Activated CD4-positive, alpha-beta T cell treated with anti-CD3 and anti-CD28 coated beads, Interleukin-2, Interleukin-4, amounts not matched to agents 100 ng/mL and 50 ng/mL, durations not matched to agents 16 hours and 8 hours (primary cell): ENCODE measurements at places on chromosomes 5 and 9.
A peak's percentile ranks its signal among the peaks of the same experiment; 100 is the strongest.

DNA sequence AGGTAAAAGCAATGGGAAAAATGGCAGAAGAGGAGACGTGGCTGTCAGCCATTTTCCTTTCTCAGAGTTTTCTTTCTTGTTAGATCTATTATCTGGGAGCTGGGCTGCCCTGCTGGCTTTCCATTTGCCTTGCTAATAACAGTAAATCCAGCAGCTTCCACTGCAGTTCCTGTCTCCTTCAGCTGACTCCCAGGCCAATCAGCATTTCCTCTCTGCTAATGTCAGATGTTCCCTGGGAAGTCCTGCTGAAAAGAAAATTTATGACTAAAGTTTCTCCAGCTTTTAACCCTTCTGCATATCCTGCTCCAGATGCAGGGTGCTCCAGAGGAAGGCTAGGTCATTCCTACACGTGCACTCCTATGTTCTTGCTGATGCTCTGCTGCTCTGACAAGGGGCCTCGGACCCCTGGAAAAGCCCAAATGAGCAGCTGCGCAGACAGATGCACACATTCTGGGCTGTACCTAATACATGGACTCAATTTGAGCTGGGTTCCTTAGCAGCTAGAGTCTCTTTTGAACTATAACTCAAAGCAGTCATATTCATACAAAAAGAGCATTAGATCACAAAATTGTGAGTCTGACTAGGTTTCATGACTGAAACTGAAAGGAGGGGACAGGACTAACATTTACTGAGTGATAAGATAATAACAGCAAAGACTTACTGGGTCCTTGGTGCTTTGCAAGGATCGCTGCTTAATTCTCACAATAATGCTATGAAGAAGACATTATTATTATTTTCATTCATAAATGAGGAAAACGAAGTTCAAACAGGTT, 182.2 kb downstream of the MAPKAP1 start:
- peak; percentile 33 for DNase-seq

GRCh38 chr5:54990841-54991258, 5.5 kb upstream of the ESM1 start:
- DNase-seq = no peak

GRCh38 chr5:34905564-34905963, 9.7 kb downstream of the RAD1 start:
- DNase-seq = no peak

DNA sequence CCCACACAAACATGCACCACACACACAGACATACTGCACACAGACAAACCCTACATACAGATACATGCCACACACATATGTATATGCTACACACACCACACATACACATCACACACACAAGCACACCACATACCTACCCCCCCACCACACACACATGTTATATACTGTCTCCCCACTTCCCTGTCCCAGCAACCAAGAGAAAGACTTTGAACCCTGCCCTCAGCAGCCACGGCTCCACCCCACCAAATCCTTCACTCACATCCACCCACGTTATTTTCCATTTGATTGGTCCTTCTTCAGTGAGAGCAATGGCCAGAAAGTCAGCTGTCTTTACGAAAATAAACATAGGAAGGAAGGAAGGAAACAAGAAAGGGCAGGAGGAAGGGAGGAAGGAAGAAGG, 479.8 kb downstream of the DIRAS2 start:
- no peak for DNase-seq

GRCh38 chr5:125065741-125066140, 319.3 kb upstream of the ZNF608 start:
- DNase-seq = no peak

DNA sequence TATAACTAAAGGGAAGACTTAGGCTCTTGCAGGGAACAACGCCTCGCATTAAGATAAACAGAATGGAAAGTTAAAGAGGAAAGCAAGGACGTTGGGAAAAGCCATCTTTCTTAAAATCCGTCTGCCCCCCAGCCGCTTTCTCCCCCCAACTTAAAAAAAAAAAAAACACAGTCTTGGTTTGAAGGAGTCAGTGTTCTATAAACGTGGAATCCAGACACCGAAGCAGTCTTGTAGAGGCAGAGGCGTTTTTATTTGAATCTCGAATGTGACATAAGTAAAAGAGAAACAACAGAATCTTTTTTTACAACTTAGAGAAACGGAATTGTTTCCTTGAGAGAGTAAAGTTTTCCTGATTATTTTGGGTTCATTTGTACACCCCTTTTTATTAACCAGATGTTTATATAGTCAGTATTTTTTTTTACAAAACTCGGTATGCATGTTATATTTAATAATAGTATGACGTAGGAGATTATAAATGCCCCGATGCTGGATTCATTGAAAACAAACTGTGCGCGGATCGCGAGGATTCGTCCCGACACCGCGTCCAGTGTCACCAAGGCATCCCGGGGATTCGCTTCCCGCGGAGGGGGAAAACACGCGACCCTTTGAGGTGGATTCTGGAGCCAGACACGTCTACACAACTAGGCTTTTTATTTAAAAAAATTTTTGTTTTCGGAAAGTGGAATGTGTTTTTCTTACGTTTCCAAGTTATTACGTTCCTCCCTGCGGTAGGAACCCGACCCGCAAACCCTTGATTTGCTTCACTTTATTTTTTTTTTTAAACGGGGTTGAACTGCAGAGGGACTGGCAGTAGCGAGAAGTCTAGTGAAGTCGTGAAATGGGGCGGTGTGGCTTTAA, 6.7 kb downstream of the PTCH1 start:
- no peak for DNase-seq

DNA sequence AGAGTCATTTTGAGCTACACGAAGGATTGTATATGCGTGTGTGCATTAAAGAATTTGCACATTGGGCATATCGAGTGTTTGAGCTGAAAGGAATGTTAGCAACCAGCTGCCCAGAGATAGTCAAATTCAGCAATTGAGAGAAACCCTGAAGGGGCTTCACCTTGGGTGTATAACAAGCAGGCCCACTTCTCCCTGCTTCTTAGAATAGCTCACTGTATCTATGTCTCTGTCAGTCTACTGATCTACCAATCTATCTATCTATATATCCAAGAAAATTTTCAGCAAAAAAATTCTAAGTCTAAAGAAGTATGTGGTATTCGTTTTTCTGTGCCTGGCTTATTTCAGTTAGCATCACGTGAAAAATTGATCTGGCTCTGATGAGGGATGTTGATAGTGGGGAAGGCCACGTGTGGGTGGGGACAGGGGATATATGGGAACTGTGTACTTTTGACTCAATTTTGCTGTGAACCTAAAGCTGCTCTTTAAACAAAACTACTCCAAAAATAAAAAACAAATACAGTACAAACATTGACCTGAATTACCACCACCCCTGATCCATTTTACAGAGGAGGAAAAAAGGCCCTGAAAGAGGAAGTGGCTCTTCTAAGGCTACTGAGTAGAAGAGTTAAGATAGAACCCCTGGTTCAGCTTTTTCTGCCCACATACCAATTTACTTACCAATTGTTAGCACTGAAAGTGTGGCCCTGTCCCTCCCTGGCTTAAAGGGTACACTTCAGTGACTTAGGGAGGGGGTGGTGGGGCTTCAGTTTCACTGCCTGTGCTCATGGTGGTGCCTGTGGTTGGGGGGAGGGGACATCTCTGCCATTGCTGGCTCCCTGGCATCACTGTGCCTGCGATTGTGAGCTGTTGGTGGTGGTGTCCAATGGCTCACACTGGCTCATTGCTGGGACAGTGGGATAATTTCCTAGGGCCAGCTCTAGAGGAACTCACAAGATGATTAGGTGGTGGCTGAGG, 141.8 kb downstream of the DOCK2 start:
- no peak for DNase-seq

GRCh38 chr9:16622541-16622940, 247.9 kb downstream of the BNC2 start:
- DNase-seq = no peak

DNA sequence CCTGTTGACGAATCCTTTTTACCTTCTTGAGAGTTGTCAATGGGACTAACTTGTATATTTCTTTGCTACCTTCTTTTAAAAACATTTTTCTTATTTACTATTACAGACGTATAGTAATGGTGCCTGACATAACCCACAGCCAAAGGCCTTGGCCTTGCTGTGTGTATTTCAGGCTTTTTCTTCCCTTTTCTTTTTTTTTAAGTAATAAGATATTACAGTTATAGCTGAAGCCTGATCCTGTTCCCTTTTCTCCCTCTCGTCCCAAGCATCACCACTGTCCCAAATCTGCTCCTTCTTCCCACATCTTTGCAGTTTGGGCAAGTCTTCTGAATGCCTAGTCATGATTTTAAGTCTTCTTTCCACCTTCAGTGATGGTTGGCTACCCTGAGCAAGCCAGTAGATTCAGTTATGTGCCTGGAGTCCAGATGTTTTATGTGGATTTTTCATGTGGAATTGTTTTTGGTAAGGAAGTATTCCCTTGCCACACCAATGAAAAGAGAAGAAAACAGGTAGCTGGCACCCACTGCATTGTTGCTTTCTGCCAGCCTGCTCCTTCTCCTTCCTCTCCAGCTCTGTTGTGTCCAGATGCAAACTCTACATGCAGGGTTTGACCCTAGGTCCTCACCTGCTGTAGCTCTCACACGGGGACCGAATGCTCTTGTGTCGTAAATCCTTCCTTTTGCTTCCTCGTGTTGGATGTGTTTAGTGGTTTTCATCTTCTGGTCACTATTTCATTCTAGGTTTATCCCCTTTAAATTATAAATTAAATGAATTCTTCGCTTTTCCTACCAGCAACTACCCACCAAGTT, 26.5 kb downstream of the ABL1 start:
- no peak for DNase-seq

GRCh38 chr9:136045595-136046553, 49.2 kb downstream of the NACC2 start:
- DNase-seq = no peak

DNA sequence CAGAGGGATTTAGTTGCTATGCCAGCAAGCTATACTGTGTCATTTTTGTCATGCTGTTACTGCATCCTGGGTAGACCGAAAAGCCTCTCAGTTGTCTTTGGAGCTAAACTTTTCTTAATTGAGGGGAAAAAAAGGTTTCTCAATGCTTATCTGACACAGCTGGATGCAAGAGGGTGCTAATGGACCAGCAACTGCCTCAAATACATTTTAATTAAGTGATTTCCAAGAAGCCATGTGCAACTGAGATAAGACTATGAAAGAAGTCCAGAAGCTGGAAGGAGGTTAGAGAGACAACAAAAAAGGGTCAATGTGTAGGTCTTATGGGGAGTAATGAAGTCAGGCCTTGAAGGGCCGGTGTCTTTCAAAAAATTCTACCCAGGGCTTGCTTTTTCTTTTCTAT, 465.7 kb upstream of the DMAC1 start:
- no peak for DNase-seq

DNA sequence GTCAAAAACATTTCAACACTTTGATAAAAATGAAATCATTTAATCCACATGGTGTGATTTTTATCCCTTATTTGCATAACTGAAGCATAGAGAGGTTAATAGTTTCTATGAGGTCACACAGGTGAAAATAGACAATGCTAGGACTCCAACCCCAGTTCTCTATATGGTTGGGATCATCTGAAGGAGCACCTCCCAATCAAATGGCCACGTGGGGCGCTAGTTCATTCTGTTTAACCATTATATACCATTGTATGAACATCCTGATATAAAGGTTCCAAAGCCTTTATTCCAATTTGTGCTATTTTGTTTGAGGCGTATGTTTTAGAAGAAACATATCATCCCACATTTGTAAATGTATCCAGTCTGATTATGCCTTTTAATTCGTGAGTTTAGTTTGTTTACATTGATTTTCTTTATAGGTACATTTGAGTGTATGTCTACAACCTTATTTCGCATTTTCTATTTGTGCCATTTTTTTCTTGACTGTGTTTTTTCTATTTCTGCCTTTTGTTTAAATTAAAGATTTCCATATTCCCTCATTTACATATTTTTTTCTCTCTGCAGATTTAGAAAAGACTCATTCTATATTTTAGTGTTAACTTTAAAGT, 1092.0 kb downstream of the MAT2B start:
- DNase-seq = no peak

- no peak for DNase-seq
Observed at GRCh38 chr9:21584890-21585289, 102.8 kb upstream of the IFNE start.

GRCh38 chr5:142934051-142934762, 164.0 kb downstream of the ARHGAP26 start:
- DNase-seq = no peak

GRCh38 chr9:107462691-107463090, 26.9 kb downstream of the KLF4 start:
- DNase-seq = no peak

DNA sequence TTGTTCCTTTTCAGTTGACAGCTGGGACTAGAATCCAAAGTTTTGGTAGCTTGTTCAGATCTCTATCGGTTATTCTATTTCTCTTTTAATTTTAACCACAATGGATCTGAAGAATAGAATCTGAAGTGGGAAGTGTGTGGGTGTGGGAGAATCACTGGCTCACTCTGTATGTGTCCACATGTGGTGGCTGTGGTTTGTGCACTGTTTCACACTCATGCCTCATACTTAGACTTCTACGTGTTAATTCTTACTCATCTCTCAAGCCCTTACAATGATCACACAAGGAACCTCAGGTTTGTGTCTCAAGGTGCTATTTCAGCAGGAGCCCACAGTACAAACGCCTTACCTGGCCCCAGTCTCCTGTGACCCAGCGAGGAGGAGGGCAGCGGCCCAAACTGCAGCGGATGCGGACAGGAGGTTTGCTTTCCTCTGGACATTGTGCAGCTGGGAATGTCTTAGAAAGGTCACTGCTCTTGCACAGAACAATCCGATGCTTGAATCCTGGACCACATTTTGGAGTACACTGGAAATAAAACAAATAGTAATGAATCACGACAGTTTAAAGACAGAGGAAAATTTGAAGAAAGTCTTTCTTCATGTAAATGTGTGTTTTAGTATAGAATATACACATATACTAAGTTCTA, 309.1 kb downstream of the ADAMTS6 start:
- peak; percentile 72 for DNase-seq

GRCh38 chr5:83475935-83476814, 4.6 kb downstream of the VCAN start:
- DNase-seq = no peak

DNA sequence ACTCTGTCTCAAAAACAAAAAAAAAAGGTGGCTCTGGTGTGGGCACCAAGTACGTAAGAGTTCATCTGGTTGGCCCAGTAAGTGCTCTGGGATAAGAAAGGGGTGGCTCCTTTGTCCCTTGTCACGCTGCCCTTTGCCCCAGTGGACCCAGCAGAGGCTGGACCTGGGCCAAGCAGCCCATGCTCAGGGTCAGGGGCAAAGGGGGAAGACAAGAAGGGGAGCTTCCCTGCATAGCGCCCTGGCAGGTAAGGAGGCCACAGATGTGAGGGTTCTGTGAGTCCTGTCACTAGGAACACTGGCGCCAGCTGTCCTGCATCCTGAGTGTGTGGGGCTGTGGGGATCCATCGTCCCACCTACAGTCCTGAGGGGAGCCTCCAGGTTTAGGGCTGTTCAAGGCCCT, 65.3 kb downstream of the GADD45G start:
- DNase-seq = no peak
